ENCODE measurements at places on chromosomes 5 and 9.

GRCh38 chr5:1836176-1836890 lies 35.1 kb downstream of the NDUFS6 start:
- DNase-seq: no peak

GRCh38 chr5:124234022-124234769 lies 512.2 kb downstream of the ZNF608 start:
- DNase-seq: no peak

GRCh38 chr9:99778308-99778707 lies 43.4 kb upstream of the NR4A3 start:
- no peak for DNase-seq

GRCh38 chr9:114432323-114433067 lies 44.7 kb upstream of the AKNA start:
- DNase-seq: no peak

GRCh38 chr9:99820685-99821395 lies 845 bp upstream of the NR4A3 start:
- DNase-seq: peak; percentile 65

- DNase-seq: no peak
These were observed 182.6 kb upstream of the GNA14 start for GRCh38 chr9:77830618-77831285.

DNA sequence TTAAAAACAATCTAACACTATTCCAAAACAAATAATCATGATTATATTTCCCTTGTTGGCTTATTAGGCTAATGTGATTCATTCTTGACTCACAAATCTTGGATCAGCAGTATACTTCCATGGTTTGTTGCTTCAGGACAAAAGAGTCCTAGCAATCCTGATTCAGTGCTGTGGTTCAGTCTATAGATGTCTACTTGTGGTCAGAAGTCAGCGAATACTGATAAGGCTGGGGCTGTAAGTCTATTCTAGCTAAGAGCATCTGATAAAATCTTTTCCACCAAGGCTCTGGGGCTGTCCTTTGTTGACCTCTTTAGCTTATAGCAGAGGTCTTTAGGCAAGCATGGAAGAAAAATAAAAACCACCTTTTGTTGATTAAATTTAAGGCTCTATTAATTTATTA lies 4.4 kb upstream of the SMIM3 start:
- DNase-seq: no peak

GRCh38 chr9:108642871-108643270 lies 212.9 kb downstream of the ACTL7B start:
- DNase-seq: no peak

DNA sequence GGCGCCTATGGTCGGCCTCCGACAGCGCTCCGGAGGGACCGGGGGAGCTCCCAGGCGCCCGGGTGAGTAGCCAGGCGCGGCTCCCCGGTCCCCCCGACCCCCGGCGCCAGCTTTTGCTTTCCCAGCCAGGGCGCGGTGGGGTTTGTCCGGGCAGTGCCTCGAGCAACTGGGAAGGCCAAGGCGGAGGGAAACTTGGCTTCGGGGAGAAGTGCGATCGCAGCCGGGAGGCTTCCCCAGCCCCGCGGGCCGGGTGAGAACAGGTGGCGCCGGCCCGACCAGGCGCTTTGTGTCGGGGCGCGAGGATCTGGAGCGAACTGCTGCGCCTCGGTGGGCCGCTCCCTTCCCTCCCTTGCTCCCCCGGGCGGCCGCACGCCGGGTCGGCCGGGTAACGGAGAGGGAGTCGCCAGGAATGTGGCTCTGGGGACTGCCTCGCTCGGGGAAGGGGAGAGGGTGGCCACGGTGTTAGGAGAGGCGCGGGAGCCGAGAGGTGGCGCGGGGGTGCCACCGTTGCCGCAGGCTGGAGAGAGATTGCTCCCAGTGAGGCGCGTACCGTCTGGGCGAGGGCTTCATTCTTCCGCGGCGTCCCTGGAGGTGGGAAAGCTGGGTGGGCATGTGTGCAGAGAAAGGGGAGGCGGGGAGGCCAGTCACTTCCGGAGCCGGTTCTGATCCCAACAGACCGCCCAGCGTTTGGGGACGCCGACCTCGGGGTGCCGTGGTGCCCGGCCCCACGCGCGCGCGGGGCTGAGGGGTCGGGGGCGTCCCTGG lies 561 bp downstream of the DAPK1 start:
- DNase-seq: no peak

GRCh38 chr5:32506799-32507198 lies 62.3 kb upstream of the ZFR start:
- DNase-seq: no peak

DNA sequence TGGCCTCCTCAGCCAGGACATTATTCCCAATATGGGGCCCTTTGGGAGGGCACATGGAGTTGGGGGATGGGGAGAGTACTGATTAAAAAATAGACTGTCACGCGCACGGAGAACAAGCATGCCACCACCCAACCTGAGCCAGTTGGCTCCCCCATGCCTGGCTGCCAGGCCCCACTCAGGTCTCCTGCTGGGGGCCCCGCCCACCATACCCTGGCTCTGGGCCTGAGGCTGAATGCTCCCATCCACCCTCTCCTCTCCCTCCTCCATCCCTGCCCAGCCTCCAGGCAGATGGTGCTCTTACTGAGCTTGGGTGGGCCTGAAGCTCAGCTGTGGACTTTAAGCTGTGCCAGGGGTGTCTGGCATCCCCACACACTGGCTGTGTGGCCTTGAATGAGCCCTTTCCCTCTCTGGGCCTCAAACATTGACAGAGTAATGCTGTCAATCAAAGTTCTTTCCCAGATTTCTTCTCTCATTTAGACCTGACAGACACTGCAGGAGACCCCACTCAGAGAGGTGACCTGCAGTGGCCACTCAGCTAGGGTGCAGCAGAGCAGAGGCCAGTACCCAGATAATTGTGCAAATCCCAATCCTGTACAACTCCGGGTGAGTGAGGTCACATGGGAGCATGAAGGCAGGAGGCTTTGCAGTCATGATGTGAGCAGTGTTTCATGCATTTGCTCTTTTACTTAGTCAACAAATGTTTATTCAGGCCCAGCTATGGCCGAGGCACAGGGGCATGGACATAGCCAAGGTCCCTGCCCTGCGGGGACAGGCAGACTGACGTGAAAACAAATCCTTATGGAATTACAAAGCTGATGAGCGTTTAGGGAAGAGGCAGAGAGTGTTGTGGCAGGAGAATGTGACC lies 9.8 kb upstream of the SYNPO start:
- DNase-seq: no peak

DNA sequence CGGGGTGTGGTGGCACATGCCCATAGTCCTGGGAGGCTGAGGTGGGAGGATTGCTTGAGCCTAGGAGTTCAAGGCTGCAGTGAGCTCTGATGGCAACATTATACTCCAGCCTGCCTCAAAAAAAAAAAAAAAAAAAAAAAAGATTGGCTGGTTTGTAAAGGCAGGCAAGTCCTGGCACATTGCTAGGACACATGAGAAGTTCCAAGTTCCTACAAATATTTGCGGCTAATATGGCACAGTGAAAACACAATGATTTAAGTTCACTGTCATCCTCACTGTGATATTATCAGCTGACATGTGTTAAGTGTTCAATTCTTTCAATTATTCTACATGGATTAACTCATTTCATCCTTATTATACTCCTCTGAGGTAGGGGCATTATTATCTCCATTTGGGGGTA lies 20.1 kb downstream of the TMEM268 start:
- DNase-seq: no peak

GRCh38 chr9:27784847-27785713 lies 211.8 kb upstream of the C9orf72 start:
- no peak for DNase-seq

DNA sequence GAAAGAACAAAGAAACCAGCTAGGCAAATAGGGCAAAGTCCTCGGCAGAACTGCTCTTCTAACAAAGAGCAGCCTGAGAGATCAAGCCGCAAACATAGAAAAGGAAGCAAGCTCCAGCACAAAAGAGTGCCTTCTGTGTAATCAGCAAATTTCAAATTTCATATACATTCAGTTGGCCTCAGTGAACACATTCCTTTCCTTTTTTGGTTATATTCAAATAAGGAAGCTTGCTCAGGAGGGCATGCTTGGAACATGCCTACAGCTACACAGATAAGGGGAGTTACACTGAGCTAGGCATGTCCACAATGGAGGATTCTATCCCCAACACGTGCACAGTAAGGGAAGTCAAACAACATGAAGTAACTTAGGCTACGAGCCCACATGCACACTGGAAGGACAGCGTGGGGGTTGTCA lies 23.4 kb downstream of the IL33 start:
- no peak for DNase-seq

GRCh38 chr5:151122828-151123227 lies 34.8 kb downstream of the ANXA6 start:
- DNase-seq: no peak

DNA sequence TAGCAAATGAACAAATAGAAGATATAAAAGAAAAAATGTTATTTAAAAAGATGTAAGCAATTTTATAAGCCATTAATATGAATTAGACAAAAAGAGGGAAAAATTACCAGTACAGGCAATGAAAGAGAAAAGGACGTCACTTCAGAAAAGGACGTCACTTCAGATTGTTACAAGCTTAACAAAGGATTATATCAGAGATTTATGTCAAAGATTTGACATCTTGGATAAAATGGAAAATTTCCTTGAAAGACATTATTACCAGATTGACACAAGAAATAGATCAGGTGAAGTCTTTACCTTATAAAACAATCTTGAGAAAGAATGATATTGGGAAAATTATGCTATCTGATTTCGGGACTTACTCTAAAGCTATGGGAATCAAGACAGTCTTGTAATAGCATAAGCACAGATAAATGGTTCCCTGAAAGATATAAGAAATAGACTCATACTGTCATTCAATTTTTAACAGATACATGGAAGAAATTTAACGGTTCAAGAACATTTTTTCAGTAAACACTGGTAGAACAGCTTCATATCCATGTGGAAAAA lies 625.4 kb upstream of the EDIL3 start:
- DNase-seq: no peak

DNA sequence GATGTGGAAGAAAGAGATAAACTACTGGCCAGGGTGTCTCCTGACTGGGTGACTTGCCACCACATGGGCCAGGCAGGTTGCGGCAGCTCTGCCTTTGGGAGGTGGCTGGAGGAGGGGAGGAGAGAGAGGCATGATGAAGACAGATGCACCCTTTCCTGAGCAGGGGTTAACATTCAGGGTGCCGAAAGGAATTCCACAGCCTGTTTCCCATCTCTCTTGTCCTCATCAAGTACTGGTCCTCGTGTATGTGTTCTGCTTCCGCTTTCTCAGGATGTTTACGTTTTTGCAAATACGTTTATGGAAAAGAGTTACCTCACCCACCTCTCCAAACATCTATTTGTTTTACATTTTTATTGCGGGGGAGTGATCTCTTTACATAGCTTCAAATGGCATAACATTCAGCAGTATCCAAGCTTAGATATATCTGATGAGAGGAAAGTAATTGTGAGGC lies 73.4 kb downstream of the C9orf85 start:
- DNase-seq: no peak

- peak; percentile 34 for DNase-seq
These were observed 27.5 kb downstream of the GPX3 start for GRCh38 chr5:151047814-151048425.

DNA sequence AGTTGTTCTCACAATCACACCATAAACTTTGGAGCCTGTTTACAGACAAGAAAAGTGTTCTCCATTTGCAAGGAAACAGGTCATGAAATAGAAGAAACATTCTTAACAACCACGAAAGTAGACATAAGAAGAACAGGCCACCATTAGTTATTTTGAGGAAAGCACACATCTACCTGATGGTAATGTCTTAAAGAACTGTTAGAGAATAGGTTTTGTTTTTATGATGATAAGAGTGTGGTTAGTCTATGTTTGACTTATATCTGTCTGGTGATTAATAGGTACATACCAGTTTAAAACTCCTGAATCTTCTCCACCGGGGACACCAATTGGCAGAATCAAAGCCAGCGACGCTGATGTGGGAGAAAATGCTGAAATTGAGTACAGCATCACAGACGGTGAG lies 108.3 kb downstream of the CDH6 start:
- no peak for DNase-seq

- DNase-seq: no peak
These were observed 118.7 kb upstream of the CD180 start for GRCh38 chr5:67315082-67315989.

DNA sequence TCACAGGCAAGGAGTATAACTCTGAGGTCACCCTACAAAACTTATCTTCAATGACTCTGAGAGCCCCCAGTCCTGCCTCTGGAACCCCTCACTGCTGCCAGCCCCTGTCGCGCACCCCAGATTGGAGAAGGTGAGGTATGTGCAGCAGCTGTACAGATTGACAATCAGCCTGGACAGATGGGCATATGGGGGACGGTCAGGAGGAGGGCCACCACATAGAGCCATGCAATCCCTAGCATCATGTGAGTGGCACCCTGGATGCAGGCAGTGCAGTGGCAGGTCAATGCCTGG lies 90.1 kb downstream of the LMX1B start:
- no peak for DNase-seq

DNA sequence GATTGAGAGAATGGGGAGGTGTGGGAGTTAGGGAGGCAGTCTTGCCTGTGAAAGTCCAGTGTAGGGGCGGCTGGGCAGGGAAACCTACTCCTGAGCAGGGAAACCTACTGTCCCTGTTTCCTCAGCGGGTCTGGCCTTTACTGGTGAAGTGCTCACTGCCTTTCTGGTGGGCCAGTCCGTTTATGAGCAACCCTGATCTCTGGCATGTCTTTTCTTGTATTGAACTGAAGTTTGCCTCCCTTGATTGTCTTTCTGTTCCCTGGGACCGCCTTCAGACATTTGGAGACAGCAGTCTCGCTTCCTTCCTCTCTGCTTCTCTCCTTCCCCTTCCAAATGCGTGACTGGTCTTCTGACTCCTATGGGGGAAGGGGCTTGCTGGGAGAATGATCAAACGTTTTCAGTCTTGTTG lies 2.9 kb downstream of the SNX18 start:
- no peak for DNase-seq

GRCh38 chr9:3018071-3018470 lies 174.2 kb upstream of the PUM3 start:
- DNase-seq: no peak
